Effector memory CD8-positive, alpha-beta T cell (primary cell): ENCODE measurements at places on chromosomes 7 and 10.
A peak's percentile ranks its signal among the peaks of the same experiment; 100 is the strongest.

- no peak for DNase-seq
Measured at GRCh38 chr10:46292573-46293023, 5.8 kb downstream of the ANTXRL start.

DNA sequence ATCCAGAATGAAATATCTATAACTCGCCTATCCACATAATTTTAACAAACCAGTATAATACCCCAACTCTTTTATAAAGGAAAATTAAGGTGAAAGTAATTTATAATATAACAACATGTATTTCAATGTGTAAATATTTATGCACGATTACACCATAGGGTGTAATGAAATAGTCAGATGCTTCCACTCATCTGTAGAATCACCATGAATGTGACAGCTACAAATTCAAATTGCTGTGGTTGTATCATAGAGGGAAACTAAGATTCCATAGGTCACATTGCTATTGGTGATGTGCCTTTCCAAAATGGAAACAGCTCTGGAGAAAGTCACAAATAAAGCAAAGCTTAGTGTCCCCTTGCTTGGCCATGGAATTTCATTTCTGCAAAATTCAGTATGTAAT lies 95.7 kb downstream of the CPED1 start:
- no peak for DNase-seq

GRCh38 chr7:155371331-155371883 lies 73.7 kb downstream of the INSIG1 start:
- no peak for DNase-seq

GRCh38 chr10:89090756-89091445 lies 100.3 kb downstream of the FAS start:
- DNase-seq = no peak

DNA sequence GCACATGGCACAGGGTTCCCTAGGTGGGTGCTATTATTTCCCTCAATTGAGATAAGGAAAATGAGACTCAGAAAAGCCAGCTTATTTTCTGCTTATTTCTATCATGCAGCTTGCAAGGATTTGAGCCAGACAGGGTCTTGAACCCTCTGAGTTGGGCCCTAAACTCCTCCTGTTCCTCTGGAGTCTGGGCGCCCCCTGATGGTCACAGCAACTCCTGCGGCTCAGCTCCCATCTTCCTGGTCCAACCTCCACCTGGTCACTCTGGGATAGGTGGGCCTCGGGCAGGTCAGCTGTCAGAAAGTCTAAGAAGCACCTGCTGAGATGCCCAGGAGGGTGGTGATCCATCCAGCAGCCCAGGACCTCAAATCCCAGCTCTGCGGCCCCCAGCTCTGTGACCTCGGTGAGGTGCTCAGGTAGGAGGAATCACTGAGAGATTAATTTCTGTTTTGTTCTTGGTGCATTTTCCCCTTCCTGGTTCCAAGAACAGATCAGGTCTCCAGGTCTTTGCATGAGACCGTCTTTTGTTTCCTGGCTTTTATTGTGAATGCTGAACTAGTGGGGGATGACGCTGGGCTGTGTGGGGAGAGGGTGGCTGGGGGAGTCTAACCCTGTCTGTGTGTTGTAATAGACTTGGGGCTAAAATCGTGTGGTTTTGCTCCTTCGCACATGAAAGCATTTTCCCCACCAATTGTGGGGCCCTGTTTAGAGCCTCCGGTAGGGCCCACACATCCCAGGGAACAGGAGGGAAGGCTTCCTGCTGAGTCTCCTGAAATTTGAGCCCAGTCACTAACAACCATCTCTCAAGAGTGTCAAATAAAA lies 32.8 kb downstream of the TMEM130 start:
- peak; percentile 3 for DNase-seq

DNA sequence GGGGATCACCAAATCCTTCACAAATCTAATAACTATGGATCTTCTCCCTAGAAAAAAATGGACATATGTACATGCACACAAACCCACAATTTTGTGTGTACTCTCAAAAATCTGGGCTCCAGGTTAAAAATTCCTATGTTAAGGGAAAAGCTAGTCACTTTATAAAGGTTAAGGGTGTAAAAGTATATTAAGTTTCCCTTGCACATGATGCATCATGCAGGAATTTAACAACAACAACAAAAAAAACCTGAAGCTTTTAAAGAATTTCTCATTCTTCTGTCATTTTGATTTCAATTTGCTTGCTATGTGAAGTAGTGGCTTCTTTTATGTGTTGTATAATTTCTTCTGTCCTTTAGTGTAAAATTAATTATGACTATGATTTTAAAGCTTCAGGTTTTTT lies 123.7 kb downstream of the CNOT4 start:
- DNase-seq = no peak

DNA sequence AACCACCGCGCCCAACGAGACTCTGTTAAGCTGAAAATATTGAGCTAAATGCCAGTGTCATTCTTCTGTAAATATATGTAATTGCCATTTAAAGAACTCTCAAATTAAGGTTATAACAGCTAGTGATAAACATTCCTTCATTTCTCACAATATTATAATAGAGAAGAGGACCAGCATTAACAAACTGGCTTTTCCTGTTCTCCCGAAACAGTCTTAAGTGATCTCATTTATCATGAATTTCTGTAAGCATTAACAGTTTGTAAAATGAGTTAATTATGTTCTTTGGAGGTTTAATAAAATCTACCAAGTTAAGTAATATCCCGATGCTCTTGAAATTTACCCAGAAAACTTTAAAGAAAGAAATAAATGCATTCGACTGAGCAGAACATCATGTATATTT lies 352.8 kb downstream of the KCNMA1 start:
- DNase-seq = no peak

GRCh38 chr10:71695502-71696476 lies 23.8 kb downstream of the C10orf105 start:
- no peak for DNase-seq

GRCh38 chr7:50418086-50418515 lies 32.0 kb downstream of the FIGNL1 start:
- peak; percentile 56 for DNase-seq

DNA sequence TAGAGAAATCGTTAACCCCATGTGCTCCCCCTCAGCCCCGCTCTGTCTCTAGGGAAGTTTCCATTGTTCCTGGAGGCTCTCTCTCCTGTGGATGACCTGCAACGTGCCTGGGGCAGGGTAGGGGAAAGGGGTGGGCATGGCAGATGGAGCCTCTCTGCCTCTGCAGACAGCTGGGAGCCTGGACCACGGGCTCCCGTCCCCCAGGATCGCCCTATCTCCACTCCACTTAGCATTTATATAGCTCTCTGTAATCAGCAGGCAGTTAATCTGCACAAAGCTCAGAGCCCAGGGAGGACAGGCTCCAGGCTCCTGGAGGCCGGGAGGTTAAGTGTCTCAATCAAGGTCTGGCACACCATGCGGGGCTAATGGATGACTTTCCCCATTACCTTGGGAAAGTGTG lies 369.7 kb downstream of the PLXNA4 start:
- no peak for DNase-seq

- DNase-seq = no peak
Measured at GRCh38 chr7:151705636-151706276, 171.2 kb downstream of the PRKAG2 start.

DNA sequence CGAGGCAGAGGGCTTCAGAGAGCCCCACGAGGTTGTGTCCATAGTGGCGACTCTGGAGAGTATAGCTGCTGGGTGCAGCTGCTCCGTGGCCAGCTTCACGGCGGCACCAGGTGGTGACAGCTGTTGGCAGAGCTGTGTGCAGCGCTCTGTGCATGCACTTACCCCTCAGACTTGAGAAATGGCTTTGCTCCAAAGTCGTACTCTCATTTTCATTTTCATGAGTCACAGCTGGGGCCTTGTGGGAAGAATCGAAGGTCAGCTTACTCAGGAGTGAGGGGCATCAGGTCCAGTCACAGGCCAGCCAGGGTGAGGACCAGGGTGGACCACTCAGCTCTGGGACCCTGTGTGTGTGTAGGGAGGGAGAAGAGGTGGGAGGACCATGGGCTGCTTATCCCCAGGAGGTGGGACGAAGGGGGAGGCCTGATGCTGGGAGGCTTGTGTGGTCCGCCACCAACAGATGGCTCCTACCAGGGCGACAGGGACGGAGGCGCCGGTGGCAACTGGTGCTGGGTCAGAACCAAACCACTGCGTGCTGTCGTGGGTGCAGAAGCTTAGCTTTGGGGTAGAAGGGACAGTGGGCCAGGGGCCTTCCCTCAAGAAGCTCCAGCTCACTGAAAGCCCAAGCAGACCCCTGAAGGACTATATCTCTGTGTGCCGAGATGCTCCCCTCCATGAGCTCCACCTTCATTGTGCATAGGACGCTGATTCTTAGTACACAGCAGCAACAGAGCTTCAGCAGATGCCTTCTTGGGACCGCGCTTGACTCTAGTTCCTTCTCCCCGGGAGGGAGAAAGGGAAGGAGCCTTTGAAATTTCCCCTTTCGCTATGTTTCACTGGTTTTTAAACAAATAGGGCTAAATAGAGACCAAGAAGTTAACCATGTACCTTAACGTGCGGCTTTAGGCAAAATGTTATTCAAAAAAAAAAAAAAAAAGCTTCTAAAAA lies 225.0 kb downstream of the CELF2 start:
- DNase-seq = no peak

DNA sequence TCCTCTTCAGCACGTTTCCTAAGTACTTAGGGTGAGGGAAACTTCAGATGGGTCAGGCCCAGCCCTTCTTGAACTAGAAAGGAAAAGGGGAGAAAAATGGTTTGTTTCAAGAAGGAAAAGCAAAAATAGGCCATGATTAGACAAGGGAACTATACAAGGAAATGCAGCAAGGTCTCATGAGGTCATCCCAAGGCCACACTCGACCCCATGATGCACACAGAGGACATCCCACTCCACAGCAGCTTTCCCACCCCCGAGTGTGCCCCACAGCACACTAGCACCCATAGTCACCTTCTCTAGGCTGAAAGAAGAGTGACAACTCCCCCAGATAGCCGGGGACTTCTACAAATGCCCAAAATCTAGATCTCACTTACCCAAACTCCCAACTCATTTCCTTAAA lies 173.4 kb downstream of the FAM107B start:
- no peak for DNase-seq

- no peak for DNase-seq
Measured at GRCh38 chr7:116984917-116985316, 31.6 kb downstream of the ST7 start.

GRCh38 chr7:55075464-55076021 lies 56.7 kb downstream of the EGFR start:
- DNase-seq = no peak

DNA sequence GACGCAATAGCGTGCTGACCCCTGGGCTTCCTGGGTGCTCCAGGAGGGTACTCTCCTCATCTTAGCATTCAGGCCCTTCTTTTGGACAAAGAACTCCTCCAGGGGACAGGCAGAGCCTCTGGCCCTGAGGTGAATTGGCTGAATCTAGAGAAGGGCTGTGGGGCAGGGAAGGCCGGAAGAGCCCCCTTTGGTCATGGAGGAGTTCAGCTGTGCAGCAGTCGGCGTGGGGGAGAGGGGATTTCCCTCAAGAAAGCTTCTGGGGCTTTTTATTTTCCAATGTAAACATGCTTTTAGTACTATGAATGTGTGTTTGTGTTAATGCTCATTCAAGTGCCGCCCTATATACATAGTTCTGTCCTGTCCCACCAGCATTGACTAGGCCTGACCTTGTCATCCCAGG lies 38.8 kb downstream of the FIGNL1 start:
- DNase-seq = no peak

GRCh38 chr7:139725077-139725476 lies 52.7 kb downstream of the HIPK2 start:
- no peak for DNase-seq

GRCh38 chr7:84176716-84177115 lies 17.9 kb downstream of the SEMA3A start:
- no peak for DNase-seq
